ENCODE measurements at places on chromosomes 13 and 19.

DNA sequence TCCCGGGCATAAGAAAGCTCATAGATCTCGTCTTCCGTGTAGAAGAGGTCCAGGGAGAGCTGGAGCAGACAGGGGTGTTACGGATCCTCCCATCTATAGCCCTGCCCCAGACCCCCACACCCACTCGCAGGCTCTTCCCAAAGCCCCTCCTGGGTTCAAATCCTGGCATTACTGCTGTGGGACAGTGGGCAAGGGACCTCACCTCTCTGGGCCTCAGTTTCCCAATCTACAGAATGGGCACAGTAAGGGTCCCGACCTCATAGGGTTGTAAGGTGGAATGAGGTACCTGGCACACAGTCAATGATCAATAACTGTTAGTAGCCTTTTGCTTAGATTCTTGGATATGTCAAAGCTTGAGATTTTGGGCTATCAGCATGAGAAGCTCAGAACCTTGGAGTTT is 10.5 kb downstream of the FAM98C start:
- no peak for DNase-seq

DNA sequence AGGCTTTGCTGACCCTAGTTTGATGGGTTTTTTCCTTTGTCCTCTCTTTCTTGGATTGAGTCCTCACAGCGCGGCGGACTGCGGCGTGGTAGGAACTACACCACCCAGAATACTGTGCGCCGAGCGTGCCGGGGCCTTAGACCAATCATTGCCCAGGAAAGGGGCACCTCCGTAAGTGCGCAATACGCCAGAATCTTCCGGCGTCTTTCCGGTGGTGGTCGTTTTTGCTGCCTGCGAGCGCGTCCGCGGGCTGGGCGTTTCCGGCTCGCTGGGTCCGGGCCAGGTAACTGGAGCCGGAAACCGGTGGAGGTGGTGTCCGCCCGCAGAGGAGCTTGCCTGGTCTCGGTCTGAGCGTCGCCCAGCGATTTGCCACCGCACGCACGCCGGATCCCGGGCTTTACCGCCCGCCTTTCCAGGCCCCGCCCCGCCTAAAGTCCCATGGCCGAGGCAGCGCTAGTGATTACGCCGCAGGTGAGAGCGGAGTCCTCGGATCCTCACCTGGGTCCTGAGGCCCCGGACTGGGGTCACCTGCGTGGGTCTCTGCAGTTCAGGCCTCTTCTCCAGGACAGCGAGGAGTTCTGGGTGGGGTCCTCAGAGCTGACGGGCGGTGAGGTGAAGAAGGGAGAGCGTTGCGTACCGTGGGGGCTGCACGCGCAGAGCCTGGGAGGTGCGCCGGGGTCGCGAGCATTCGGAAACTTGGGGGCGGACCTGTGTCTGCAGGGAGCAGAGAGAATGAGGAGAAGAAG is at the start of gene ZNF549:
ZNF549 (plus strand) TSS at position 221 of the 746 bp plus-strand sequence; CDS start at position 439, 218 bp downstream.
- peak; percentile 95 for DNase-seq

DNA sequence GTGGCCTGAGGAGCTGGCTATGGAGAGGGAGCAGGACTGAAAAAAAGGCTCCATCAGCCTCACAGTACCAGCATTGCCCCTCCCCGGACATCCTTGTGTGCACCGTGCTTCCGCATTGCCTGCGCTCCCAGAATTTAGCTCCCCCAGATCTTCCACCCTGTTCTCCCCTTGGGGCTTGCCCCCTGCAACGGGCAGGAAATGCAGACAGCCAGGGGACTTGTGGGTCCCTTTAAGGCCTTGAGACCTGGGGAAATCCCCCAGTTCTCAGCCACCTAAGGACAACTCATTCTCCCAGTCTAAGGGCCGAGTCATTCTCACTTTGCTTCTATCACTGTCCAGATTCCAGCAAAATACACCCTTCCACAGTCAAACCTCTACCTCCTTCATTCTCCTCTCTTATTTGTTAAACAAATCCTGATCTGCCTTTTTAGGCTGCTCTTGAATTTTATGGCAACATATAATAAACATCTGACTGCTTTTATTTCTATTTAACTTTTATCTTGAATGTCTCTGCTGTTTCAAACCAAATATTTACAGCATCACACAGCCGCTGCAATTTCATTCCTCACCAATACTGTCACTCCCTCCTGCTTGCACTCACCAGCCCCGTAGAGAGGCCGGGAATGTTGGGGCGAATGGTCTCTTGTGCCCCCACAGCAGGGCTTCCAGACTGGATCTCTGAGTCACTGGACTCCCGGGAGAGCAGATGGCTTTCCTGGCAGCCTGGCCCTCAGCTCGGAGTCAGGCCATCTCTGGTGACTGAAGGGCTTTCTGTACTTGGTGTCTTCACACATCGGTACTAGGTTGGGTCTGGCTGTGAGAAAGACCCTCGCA is 221.9 kb downstream of the TSHZ3 start:
- DNase-seq: no peak

DNA sequence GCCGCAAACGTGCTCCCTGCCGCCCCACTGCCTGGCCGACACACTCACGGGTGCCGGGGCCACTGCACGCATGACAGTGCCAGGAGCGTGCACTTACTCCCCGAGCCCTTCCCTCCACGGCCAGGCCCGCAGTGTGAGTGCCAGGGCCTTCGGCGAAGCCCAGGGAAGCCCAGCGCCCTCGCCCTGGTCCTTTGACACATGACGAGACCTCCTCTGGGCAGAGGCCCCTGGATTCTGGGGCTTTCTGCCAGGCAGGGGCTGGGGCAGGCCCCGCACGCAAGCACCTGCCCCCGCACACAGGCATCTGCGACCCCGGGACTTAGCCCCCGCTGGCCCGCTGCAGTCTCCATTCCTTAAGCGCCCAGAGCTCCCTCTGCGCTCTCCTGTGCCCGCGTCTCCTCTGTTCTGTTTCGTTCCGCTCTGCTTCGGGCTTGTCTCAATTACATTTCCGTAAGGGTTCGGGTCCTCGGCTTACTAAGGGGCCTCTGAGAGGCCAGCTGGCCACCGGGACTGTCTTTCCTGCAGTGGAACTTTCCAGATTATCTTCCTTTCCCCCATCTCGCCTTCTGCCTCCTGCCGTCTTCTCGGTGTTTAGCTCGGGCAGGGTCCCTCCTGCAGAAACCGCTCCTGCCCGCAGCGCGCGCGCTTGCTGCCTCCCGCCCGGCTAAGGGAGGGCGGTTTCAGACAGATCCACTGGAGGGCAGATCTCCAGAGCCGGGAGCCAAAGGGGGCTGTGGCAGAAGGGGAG is 98.8 kb downstream of the ING1 start:
- DNase-seq: no peak

- no peak for DNase-seq
Measured at GRCh38 chr13:84998681-84999080, 800.5 kb downstream of the SLITRK6 start.

GRCh38 chr13:75486146-75487062 is 4.4 kb upstream of the TBC1D4 start:
- peak; percentile 20 for DNase-seq

DNA sequence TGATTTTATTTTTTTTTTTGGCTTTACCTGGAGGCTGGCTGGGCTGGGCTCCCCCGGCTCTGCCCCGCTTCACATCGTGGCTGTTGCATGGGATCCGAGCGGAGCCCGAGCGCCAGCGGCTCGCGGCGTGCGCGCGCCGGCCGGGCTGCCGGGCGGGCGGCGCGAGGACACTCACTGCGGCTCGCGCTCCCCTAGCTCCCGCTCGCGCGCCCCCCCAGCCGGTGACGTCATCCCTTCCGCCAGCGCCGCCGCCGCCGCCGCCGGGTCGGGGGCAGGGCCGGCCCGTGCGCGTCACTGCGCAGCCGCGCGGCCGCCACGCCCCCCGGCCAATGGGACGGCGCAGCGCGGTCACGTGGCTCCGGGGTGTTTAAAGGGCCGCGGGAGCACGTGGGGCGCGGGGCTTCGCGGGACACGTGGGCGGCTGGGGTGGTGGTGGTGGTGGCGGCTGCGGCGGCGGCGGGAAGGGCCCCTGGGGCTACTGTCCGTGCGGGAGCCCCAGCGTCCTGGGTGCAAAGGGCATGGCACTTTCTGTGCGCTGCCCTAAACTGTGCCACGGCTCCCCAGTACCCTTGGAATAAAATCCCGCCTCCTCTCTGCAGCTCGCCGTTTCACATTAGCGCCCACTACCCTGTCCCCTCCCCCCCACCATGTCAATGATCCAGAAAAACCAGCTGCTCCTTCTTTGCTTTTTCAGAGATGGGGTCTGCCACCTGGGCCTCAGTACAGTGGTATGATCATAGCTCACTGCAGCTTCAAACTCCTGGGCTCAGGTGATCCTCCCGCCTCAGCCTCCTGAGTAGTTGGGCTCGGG is at the start of gene PTPRS:
PTPRS (minus strand) TSS at position 176 of the 811 bp plus-strand sequence. CDS start 54,672 bp downstream, outside the sequence.
- DNase-seq: peak; percentile 87

GRCh38 chr19:50420127-50420526 is 1.4 kb downstream of the SPIB start:
- no peak for DNase-seq

DNA sequence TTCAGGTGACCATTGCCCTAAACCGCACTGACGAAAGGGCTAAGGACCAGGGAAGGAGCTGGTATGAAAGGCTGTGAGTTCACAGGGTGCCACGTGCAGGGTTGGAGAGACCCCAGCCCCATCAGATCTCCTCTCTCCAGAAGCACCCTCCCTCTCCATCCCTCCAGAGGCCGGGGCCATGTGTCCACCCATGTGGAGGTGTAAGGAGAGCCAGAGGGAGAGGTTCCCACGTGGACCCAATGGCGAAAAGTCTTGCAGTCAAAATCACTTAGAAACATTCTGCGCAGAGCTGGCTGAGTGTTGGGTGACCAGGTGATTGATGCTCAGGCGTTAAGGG is 168.3 kb downstream of the COL4A1 start:
- no peak for DNase-seq

GRCh38 chr13:60019119-60019993 is 144.4 kb downstream of the DIAPH3 start:
- no peak for DNase-seq

GRCh38 chr19:20968092-20968491 is 45.0 kb downstream of the ZNF85 start:
- no peak for DNase-seq

DNA sequence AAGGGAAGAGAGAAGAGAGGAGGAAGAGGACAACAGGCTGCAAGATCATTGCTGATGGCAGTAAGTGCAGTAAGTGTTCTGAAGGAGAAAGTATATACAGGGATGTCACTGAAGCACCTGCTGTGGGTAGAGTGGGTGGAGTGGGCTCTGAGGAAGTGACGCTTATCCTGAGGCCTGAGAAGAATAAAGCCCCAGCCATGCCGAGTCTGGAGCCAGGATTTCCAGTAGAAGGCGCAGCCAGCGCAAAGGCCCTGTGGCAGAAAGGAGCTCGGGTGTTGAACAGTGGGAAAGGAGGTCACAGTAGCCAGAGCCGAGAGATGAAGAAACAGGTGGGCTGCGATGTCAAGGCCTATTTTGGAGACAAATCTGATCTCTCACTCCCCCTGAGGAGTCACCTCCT is 31.8 kb upstream of the ADGRE5 start:
- no peak for DNase-seq

DNA sequence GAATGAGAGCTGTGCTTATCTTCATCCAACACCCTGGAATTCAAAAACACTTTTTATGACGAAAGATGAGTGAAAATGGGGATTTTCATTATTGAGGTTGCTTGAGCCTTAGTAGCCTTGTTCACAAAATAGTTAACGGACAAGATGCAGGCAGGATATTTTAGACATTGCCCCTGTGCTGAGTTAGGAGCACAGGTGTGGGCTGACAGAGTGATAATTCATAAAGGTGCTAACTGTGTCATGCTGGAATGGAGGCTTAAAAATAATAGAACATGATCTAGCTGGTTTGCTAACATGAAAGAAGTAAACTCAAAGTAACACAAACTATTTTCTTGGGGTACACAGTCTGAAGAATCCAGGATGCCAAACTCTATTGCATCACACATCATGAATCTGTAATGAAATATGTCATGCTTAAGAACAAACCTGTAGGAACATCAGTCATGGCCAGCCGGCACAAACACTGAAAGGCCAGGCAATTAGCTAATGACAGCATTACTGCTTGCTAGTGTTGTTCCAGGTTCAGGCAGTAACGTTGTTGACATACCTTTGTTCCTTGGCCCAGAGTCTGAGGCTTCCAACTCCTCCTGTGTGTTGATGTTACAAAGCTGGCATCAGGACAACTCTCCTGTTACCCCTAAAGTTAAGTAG is 55.3 kb downstream of the FRY start:
- no peak for DNase-seq

DNA sequence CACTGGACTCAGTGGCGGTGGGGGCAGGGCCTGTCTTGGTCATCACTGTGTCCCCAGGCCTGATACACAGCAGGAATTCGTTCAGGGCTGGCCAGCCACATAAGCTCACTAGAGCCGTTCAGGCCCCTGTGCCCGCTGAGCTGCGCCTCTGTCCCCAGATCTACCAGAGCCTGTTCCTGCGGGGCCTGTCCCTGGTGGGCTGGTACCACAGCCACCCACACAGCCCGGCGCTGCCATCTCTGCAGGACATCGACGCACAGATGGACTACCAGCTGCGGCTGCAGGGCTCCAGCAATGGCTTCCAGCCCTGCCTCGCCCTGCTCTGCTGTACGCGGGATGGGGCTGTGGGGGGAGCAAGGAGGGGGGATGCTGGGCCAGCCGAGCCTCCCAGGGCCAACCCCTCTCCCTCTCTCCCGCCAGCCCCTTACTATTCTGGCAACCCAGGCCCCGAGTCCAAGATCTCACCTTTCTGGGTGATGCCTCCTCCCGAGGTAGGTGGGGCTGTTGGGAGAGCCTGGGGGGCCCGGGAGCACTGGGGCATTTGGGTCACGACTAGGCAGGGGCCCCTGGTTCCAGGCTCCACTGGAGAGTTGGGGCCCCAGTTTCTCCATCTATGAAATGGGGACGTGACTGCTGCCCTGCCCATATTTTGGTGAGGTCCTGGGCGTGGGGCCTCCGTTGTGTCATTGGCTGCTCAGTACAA is 13.9 kb downstream of the MPND start:
- DNase-seq: no peak

GRCh38 chr19:55520691-55521292 is 16.1 kb downstream of the SBK2 start:
- no peak for DNase-seq

All from COLO829 (cell line).